Fibroblast of skin of left biceps (primary cell): ENCODE measurements at places on chromosomes 6 and 20.

GRCh38 chr20:44959638-44960102 is 527 bp downstream of the TOMM34 start:
- peak; percentile 9 for DNase-seq

DNA sequence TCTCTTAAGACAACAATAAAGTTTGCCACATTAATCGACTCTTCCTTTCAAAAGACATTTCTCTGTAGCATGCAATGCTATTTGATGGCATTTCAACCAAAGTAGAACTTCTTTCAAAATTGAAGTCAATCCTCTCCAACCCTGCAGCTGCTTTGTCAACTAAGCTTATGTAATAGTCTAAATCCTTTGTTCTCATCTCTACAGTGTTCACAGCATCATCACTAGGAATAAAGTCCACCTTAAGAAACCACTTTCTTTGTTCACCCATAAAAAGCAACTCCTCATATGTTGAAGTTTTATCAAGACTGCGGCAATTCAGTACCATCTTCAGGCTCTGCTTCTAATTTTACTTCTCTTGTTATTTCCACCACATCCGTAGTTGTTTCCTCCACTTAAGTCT is 11.5 kb upstream of the BLOC1S5 start:
- DNase-seq, result no peak

- peak; percentile 58 for DNase-seq
Observed at GRCh38 chr6:79413562-79414002, 123.6 kb downstream of the LCA5 start.

DNA sequence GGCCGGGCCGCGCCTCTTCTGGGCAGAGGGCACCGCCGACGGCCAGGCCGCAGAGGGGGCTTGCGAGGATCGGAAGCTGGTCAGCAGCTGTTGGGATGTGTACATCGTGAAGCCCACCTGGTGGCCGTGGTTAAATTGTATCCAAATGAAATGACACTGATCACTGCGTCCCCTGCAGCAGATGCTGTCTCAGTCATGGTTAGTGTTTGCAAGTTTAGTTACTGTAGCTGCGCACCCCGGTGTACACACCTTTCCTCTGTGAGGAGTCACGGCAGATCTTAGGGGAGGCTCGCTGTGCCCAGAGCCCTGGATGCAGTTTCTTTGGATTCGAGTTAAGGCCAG is 653 bp downstream of the NAA20 start:
- DNase-seq, result no peak

DNA sequence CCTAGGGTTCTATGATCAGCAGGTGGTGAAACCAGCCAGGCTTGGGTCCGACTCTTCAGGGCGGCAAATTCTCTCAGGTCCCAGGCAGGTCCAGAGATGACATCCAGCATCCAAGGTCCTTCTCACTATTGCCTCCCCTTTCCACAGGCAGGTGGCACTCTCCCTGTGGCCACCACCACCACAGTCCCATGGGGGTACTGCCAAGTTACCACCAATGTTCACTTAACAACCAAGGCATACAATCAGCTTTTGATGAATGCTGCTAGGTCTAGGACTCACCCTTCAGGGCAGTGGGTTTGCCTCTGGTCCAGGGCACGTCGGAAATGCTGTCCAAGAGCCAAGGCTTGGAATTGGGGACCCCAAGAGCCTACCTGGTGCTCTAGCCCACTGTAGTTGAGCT is 40.4 kb upstream of the UTRN start:
- DNase-seq, result no peak

DNA sequence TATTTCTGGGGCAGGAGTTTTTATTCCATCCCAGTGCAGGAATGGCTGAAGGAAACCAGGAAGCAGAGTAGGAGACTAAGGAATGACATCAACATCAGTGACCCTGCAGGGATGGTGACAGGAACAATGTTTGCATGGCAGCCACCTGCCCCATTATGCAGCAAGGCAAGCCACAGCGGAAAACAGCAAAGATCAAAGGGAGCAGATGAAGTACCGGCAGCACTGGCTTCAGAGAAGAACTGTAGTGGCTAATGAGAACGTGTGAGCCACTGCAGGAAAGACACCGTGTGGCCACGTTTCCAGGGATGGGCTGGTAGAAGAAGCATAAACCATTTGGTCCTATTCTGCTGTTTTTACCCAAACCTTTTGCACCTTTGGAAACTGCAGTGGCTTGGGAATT is 52.9 kb upstream of the TAB2 start:
- no peak for DNase-seq

GRCh38 chr6:73062837-73063236 is 162.5 kb downstream of the KHDC1L start:
- peak; percentile 65 for DNase-seq

- DNase-seq, result no peak
Observed at GRCh38 chr6:158087224-158087867, 80.7 kb downstream of the SERAC1 start.

DNA sequence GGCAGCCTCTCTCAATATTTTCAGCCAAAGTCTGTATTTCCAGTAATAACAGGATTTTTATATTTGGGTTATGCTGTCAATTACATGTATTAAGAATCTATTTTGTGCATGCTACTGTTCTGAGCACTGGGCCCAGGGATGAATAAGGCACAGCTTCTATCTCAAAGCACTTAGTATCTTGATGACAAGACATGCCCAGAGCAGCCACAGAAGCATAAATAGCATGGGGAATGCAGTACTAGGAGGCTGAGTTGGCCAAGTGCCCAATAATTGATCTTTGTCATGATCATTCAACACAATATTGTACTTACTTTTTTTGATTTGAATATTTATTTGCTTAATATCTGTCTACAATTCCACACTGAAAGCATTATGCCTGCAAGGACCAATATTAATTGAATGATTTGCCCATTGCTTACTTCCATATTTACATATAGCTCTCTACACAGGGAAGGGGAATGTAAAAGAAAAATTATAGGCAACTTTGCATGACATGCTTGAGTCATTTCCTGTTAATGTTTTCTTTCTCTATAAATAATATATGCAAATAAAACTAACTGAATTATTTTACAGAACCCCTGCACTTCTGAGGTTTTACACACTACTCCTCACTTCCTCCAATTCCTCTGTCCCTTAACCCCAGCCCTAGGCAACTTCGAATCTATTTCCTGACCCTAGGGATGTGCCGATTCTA is 298.9 kb upstream of the BMP2 start:
- no peak for DNase-seq

DNA sequence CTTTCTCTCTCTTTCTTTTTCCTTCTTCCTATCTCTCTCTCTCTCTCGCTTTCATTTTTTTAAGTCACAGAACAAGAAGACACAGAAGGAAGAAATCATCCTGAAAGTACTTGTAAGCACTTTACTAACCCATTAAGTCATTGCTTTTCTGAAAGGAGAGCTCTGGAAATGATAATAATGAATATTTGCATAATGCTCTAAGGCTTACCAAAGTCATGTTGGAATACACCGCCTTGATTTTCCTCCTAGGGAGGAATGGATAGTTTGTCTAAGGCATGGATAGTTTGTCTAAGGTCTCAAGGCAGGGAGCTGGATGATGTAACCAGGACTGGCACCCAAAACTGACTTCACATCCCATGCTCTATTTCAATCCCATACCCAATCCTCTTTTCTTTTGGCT is 12.9 kb upstream of the CTCFL start:
- DNase-seq, result no peak

- DNase-seq, result no peak
Observed at GRCh38 chr6:633611-634010, 23.3 kb downstream of the HUS1B start.

DNA sequence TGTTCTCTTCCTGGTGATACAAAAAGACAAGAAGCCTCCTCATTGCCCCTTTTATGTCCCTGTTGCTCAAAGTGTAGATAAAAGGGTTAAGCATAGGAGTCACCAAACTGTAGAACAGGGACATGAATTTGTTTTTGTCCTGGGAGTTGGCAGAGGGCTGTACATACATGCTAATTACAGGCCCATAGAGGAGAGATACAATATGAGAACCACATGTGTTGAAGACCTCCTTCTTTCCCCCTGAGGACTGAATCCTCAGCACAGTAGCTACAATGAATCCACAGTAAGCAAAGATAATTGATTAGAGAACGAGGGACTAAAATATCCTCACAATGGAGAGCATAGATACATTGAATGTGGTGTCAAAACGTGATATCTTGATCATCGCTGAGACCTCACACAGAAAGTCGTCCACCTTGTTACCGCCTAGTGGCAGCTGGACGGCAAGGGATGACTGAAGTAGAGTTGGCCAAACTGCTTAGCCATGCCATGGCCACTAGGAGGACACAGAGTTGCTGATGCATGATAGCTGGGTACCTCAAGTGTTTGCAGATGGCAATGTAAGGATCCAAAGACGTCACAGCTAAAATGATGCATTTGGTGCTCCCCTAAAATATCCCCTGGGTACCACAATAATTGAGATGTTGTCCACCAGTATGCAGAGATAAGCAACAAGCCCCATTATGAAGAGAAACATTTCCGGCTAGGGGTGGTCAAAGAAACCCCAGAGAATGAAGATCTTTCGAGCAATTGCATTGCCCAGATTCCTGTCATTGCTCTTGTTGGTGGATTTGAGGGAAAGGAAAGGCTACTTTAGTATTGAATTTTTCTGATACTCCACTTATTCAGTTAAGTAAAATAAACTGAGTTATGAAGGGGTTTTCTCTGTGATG is 15.0 kb downstream of the OR2B3 start:
- no peak for DNase-seq

GRCh38 chr6:121274666-121275295 is 59.5 kb downstream of the TBC1D32 start:
- no peak for DNase-seq

- DNase-seq, result no peak
Observed at GRCh38 chr6:152309648-152310047, 327.5 kb downstream of the SYNE1 start.

GRCh38 chr6:15556711-15557110 is 106.1 kb downstream of the DTNBP1 start:
- no peak for DNase-seq

DNA sequence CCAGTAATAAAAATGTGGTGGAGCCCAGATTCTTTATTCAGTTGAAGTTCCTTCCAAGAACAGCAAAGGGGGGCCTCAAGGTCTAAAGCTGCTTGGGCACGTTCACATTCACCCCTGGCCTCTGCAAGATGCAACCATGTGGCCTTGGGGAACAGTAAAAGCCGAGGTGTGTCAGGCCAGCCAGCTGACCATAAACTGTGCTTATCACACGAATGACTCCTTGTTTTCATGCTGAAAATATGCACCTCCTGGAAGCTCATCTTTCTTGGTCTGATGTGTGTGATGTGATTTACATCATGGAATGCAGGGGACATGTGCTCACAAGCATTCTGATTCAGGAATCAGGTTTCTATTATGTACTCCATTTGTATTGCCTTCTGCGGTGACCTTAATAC is 211.6 kb upstream of the MARCKS start:
- DNase-seq, result peak; percentile 93

GRCh38 chr6:35468181-35468979 is at the start of gene RPL10A:
Gene RPL10A, plus strand, starts transcription at chr6:35468401. Its CDS starts 34 bp downstream, at chr6:35468435.
- DNase-seq, result peak; percentile 91

- DNase-seq, result no peak
Observed at GRCh38 chr6:154602708-154603107, 92.2 kb upstream of the CNKSR3 start.

GRCh38 chr20:31934491-31934890 is 17.4 kb downstream of the PDRG1 start:
- DNase-seq, result no peak

GRCh38 chr6:151180330-151181048 is 59.3 kb upstream of the AKAP12 start:
- no peak for DNase-seq

DNA sequence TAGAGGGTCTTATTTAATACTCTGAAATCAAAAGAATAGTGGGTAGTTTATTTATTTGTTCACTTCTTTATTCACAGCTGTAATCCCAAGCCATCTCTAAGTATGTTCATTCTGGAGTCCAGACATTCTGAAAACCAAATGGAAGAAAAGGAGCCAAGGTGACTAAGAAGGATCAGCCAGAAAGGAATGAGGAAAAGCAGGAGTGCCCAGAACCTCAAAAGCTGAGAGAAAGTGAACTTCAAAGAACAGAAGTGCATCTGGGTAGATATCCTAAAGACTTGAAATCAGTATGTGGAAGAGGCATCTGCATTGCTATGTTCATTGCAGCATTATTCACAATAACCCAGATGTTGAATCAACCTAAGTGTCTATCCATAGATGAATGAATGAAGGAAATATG is 94.8 kb downstream of the VIP start:
- DNase-seq, result no peak

DNA sequence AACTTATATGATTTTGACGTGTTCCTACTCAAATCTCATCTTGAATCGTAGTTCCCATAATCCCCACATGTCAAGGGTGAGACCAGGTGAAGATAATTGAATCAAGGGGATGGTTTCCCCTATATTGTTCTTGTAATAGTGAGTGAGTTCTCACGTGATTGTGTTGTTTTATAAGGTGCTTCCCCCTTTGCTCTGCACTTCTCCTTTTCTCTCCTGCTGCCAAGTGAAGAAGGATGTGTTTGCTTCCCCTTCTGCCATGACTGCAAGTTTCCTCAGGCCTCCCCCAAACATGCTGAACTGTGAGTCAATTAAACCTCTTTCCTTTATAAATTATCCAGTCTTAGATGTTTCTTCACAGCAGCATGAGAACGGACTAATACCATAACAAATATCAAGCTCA is 83.2 kb downstream of the MANEA start:
- no peak for DNase-seq

- DNase-seq, result no peak
Observed at GRCh38 chr6:144667532-144668503, 382.7 kb downstream of the UTRN start.

GRCh38 chr20:63431944-63432343 is 40.5 kb downstream of the KCNQ2 start:
- no peak for DNase-seq

- DNase-seq, result no peak
Observed at GRCh38 chr6:41733707-41734665, 1.4 kb downstream of the TFEB start.

DNA sequence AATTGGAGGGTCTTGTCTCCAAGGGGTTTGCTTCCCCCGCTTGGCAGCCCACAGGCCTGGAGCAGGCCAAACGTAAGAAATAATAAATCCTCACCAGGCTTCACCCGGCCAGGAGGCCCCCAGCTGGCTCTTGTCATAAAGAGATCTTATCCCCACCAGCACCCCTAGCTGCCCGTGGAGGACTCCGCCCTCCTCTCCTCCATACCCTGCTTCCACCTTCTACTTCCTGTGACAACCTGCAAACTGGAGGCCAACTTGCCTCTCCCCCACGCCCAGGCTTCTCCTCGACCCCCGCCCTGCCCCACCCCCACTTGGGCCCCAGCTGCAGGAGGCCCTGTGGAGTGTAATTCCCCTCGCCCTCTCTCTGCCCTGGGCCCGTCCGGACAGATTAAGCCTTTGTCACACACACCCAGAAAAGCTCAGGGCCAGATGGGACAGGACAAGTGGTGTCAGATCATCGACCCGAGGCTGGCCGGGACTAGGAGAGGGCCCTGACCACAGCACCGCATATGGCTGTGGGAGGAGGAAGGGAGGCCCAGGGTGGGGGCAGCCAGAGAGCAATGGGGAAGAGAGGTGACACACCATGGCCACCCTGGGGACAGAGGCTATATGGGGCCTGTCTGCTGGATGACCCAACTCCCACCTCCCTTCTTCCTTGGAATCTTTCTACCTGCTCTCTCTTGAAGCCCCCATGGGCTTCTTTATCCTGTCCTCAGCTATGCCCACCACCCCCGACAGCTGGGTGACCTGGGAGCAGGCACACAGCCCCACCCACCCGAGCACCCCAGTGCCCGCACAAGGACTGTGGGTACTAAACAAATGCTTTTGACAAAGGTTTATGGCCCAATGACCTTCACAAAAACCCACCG is 3.9 kb downstream of the NOL4L start:
- DNase-seq, result no peak
